PC-9 (cell line): ENCODE measurements at places on chromosomes 2 and 18.

DNA sequence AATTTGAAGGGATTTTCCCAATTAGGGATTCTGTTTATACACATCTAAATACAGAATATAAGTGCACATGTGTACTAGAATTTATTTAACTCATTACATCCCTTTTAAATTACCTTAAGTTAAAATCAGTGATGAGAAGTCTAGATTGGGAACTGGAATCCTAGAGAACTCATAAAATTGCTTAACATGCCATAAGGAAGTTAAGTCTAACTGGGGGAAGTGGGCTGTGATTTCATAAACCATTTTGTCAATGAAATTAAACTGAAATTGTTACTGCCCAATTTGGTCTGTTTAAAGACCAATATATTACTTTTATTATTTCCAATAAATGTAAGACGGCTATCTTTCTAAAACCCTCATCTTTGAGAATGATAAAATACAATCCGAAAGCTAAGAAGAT lies 72.3 kb upstream of the CD226 start:
- no peak overlapping the region for H3K4me3 ChIP-seq
- H3K36me3 ChIP-seq = no peaks in the 10 kb centered on the region
- DNase-seq = no peak
- H3K27me3 ChIP-seq = no peaks in the 10 kb centered on the region
- H3K4me1 ChIP-seq = no peaks in the 10 kb centered on the region
- H3K27ac ChIP-seq = no peak overlapping the region

DNA sequence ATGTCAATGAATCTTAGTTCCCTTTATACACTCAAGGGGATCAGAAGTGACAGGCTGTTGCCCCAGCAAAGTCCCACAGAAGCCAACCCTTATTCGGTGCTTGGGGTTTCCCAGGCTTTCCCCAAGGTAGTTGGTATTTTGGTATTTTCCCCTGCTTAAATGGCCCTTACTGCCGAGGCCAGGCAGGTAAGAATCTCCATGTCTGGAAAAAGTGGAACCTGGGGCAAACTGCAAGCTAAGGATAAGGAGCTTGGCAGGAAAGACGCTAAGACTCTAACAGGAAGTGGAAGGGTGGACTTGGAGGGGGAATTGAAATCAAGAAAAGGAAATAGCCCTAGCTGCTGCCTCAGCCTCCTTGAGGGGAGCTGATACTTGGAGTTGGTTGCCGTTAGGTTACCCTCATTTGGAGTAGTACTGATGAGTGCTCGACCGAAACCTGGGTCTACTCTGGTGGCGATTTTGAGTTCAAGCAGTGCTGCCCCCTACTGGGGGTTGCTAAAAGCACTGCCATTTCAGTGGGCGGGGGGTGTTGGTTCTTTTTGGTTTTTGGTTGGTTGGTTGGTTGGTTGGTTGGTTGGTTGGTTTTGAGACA lies 3.3 kb upstream of the GPBAR1 start:
- no peak overlapping the region for H3K4me3 ChIP-seq
- H3K4me1 ChIP-seq = no peaks in the 10 kb centered on the region
- no peaks in the 10 kb centered on the region; the same call in 1 of the 2 replicates for H3K36me3 ChIP-seq
- no peak overlapping the region for H3K27ac ChIP-seq

DNA sequence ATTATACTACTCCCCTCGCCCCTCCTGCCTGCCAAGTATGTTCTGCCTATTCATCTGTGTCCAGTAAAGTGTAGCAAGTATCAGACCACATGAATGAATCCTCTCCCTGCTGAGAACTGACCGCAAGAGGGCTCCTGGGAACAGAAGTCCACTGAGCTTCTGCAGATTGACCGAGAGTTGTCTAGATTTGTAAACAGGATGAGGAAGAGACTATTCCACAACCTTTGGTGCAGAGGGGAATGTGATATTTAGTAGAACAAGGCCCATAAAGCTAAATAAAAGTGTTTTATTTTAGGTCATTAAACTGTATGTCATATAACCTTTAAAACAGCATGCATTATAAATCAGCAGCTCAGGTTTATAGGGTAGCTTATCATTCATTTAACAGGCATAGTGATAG lies 377.0 kb downstream of the DCC start:
- no peak overlapping the region for H3K27ac ChIP-seq
- peak; percentile 38 for DNase-seq
- H3K36me3 ChIP-seq = no peaks in the 10 kb centered on the region
- H3K4me3 ChIP-seq = no peak overlapping the region
- H3K27me3 ChIP-seq = no peaks in the 10 kb centered on the region

GRCh38 chr2:105237045-105237765 lies 4.3 kb upstream of the GPR45 start:
- H3K27ac ChIP-seq = no peak overlapping the region
- DNase-seq = no peak
- H3K4me3 ChIP-seq = no peak overlapping the region
- H3K36me3 ChIP-seq = no peaks in the 10 kb centered on the region
- no peaks in the 10 kb centered on the region for H3K27me3 ChIP-seq

- no peak overlapping the region for H3K27ac ChIP-seq
- DNase-seq = no peak
- H3K4me1 ChIP-seq = no peaks in the 10 kb centered on the region
- peaks cover 93% of the 10 kb centered on the region for H3K27me3 ChIP-seq
- H3K36me3 ChIP-seq = no peaks in the 10 kb centered on the region
These were observed 52.5 kb upstream of the ID2 start for GRCh38 chr2:8629402-8629801.

DNA sequence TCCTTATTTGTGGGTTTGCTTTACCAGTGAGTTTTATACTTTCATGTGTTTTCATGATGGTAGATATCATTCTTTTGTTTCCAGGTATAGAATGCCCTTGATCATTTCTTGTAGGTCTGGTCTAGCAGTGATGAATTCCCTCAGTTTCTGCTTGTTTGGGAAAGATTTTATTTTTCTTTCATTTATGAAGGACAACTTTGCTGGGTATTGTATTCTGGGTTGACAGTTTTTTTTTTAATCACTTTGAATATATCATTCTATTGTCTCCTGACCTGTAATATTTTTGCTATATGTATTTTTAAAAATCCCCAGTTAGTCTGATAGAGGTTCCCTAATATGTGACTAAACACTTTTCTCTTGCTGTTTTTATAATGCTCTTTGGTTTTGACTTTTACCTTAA lies 58.3 kb upstream of the GALNT3 start:
- H3K4me1 ChIP-seq = no peaks in the 10 kb centered on the region
- no peak overlapping the region for H3K27ac ChIP-seq
- no peaks in the 10 kb centered on the region for H3K36me3 ChIP-seq
- H3K27me3 ChIP-seq = no peaks in the 10 kb centered on the region

DNA sequence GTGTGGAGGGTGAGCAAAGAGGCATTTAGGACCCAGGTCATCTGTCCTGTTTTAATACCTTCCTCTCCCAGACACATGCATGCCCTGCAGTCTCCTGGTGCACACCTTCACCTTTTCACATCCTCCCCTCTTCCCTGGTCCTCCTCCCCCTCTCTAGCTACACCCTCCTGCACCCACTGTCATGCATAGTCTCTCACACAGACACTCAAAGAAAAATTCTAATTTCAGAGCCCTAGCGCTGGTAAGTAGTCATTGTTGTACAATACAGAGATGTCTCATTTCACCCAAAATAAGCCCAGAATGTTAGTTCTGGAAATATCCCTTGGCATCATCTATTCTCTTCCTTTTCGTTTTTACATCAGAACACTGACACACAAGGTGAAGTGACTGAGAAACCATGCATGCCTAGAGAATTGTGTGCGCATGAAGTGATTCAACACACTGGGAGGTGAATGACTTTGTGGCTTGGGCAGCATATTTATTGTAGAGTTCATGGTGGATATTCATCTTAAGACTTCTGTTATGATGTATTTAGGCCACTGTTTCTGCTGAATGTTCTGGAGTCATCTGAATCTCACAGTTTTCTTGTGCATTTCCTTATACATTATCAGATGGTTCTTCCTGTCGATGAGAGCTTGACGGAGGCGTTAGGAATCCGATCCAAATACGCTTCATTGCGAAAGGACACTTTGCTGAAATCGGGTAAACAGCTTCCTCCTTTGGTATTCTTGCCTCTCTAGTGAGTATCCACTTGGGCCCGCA lies 69.9 kb downstream of the COA5 start:
- H3K27ac ChIP-seq = no peak overlapping the region
- DNase-seq = no peak
- no peaks in the 10 kb centered on the region for H3K36me3 ChIP-seq
- H3K4me1 ChIP-seq = no peaks in the 10 kb centered on the region
- no peaks in the 10 kb centered on the region for H3K27me3 ChIP-seq

DNA sequence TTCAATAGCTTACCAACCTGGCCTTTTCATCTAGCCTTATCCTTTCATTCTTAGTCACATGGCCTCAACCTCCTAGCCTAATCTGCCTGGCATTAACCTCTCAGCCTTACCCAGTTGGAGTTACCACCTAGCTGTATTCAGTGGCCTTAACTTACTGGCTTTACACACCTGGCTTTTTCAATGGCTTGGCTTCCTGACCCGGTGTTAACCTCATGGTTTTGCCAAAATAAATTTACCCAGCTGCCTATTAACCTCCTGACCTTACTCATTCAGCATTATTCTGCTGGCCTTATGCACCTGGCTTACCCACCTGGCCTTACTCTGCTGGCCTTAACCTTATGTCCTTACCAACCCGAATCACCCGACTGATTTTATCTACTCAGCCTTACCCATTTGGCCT lies 135.5 kb upstream of the ZSWIM2 start:
- H3K36me3 ChIP-seq = no peaks in the 10 kb centered on the region
- no peak overlapping the region for H3K27ac ChIP-seq
- DNase-seq = no peak

DNA sequence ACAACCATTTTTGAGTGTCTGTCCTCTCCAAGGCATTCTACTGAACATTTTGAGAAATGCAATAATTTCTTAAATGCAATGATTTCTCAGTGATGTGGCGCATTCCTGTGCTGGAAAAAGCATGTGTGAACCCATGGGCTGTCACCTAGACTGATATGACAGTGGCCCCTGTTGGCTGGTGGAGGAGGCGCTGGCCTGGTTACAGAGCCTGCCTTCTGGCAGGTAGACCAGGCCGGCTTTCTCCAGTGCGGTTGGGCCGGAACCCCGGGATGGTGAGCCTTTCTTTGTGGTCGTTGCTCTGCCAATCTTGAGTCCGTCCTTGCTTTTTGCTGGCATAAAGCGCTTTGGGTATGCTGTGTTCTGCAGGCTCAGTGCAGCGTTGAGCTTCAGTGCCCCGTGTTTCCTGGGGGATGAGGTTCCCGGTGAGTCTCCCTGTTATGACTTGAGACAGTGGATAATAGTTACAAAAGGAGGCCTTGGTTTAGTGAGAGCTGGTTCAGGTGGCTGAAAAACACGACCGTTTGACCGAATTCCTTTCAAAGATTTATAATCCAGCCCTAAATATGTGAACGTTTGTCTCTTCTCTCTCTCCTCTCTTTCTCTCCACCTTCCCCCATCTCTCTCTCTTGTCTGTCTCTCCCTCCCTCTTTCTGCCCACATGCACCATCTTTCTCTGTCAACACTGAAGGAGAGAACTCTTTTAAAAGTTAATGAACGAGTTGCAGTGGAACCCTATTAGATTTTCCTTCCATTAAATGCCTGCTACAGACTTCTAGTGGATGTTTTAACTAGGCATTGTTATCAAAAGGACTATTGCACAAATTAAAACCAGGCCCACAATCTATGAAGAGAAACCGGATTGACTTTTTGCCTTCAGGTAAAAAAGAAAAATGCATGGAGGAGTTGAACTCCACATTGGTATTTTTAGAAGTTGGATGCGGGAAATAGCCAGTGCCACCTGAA lies 34.0 kb downstream of the TSHZ1 start:
- H3K27ac ChIP-seq = no peak overlapping the region
- H3K4me1 ChIP-seq = 0 out of 2 replicates have a peak, but pooled peaks cover 4% of the 10 kb centered on the region
- no peaks in the 10 kb centered on the region for H3K27me3 ChIP-seq
- H3K4me3 ChIP-seq = no peak overlapping the region
- DNase-seq = no peak

GRCh38 chr18:62479574-62479973 lies 43.3 kb upstream of the ZCCHC2 start:
- no peak for DNase-seq
- no peaks in the 10 kb centered on the region for H3K36me3 ChIP-seq
- no peak overlapping the region for H3K4me3 ChIP-seq
- H3K4me1 ChIP-seq = peaks cover 2% of the 10 kb centered on the region
- no peaks in the 10 kb centered on the region for H3K27me3 ChIP-seq
- no peak overlapping the region for H3K27ac ChIP-seq

- H3K27ac ChIP-seq = no peak overlapping the region
- no peak overlapping the region for H3K4me3 ChIP-seq
- no peaks in the 10 kb centered on the region for H3K27me3 ChIP-seq
- no peak for DNase-seq
- no peaks in the 10 kb centered on the region for H3K4me1 ChIP-seq
- H3K36me3 ChIP-seq = peaks cover 12% of the 10 kb centered on the region
These were observed 87.1 kb upstream of the TFCP2L1 start for GRCh38 chr2:121372082-121372481.

DNA sequence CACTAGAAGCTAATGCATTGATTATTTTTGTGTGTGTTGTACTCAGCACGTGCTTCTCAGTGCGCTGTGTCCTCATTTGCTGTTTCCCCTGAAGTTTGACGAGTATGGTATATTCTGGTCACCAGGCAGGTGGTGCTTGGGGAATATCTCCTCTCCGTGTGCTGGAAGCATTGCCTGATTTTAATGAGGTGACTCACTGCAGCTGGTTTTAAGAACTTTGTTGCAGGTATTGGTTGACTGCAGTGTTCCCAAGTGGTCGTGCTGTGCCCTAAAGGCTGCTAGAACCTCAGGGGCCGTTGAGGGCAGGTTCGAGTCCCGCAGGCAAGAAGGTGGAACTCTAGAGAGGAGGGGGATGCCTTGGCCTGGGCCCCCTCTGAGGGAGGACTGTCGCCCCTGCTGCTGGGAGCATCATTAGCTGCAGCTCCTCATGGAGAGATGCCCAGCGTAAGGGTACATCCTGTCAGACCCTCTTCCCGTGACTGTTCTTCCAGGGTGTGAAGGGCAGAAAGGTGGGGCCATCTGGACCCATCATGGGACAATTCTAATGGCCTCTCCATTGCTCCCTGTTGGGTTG lies 82.6 kb downstream of the AGAP1 start:
- peaks cover 29% of the 10 kb centered on the region for H3K4me1 ChIP-seq
- DNase-seq = peak; percentile 80
- H3K36me3 ChIP-seq = no peaks in the 10 kb centered on the region
- H3K27me3 ChIP-seq = no peaks in the 10 kb centered on the region
- 0 out of 2 replicates have a peak overlapping the region, but pooled peaks have one; percentile 5 for H3K27ac ChIP-seq

DNA sequence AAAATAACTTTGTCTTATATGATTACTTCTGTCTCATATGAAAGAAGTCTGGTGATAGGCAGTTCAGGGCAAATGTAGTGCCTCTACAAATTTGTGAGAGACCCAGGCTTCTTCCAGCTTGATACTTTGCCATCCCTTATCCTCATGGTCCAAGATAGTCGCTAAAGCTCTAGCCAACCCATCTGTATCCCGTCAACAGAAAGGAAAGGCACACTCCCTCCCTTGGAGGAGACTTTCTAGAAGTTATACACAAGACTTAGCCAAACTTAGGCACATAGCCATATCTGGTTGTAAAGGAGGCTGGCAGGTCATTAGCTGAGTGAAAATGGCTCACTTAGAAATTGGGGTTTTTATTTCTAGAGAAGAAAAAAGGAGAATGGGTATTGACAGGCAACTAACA lies 14.3 kb upstream of the EHBP1 start:
- H3K36me3 ChIP-seq = no peaks in the 10 kb centered on the region
- no peak overlapping the region for H3K4me3 ChIP-seq
- no peaks in the 10 kb centered on the region for H3K27me3 ChIP-seq
- no peak overlapping the region for H3K27ac ChIP-seq
